CD4-positive, alpha-beta T cell treated with Interleukin-6 at 100 ng/mL for 8 hours (primary cell): ENCODE measurements at places on chromosomes 5 and 9.

DNA sequence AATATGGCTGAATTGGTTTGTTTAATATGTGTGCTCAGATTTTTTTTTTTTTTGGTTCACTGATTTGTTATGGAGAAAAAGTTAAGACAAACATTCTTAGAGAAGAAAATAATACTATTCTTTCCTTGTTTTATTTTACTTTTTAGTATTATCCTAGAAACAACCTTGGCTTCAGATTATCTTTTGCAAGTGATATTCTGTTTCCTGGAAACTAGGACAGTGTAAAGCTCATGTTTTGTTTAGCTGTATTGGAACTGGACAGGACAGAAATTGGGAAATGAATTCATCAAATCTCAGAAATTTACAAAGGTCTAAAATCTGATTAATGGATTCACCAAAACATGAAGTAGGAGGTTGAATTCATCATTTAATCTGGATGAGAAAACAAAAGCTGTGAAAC is 130.5 kb downstream of the FBXL7 start:
- no peak for DNase-seq

DNA sequence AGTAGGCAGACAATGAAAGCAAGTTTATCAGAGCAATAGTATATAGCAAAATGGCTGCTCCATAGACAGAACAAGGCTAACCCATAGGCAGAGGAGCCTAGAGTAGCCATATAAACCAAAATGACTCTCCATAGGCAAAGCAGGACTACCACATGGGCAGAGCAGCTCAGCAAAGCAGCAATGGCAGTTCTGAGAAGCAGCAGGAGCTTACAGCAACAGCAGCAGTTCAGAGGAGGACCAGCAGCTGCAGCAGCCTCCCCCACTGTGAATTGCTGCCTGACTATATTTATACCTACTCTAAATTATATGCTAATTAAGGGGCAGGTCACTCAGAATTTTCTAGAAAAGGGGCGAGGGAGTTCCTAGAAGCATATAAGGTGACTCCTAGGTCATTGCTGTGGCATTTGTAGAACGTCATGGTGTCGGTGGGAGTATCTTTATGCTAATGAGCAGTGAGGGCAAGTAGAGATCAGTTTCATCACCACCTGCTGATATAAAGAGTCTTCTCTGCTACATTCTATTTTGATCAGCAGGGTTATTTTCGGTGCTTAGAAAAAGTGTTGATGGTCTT is 1115.5 kb downstream of the DTWD2 start:
- no peak for DNase-seq

- no peak for DNase-seq
These were observed 200.6 kb downstream of the ARL15 start for GRCh38 chr5:54109626-54110330.

DNA sequence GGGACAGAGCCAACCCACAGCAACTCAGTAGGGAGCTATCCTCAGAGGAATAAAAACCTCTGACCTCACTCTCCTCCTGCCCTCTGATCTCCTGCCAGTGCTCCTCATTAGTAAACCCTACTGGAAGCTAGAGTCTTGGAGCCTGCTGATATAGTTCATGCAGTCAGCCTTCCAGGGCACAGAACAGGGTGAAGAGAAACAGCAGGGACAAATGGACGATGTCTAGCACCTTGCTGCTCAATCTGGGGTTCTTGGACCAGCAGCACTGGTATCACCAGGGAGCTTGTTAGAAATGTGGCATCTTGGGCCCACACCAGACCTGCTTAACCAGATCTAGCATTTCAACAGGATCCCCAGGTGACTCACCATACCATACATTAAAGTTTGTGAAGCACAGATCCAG is 5.5 kb upstream of the GALNT12 start:
- no peak for DNase-seq

GRCh38 chr5:85462957-85463356 is 1078.3 kb upstream of the EDIL3 start:
- DNase-seq, result no peak

DNA sequence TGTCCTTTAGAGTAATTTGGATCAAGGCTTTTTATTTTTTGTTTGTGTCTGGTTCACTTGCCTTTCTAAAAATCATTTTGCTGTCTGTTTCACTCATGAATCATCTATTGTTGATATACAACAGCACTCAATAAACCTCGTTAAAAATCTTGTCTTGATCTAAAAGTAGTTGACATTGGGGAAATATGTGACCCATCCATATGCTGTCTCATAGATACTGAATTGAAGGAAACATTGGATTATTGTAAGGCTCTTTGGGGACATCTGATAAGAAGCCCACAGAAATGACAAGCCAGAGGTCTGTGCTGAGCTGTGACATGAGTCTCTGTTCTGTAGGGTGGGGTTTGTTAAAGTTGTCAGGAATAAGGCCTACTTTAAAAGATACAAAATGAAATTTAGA is 208.0 kb downstream of the PDZD2 start:
- DNase-seq, result no peak

DNA sequence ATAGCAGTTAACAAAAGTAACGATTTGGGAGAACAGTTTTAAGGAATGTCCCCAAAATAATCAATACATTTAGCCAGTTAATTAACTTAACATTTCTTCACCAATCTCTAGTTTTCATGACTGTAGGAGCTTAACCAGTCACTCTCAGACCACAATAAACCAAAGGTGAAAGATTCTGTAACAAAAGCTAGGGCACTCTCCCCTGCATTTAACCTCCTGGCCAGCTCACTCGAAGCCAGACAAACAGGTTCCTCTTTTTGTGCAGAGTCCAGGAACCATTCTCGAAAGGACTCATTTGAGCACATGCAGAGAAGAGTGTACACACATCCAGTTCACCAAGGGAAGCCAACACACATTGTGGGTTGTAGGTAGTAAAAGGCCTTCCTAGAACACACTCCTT is 6.5 kb downstream of the IL7R start:
- no peak for DNase-seq

GRCh38 chr9:129383019-129383560 is 205.0 kb upstream of the IER5L start:
- DNase-seq, result no peak

- no peak for DNase-seq
These were observed 249.5 kb downstream of the MAN2A1 start for GRCh38 chr5:109939116-109939682.

- no peak for DNase-seq
These were observed 91.2 kb downstream of the PHF2 start for GRCh38 chr9:93667627-93668026.

DNA sequence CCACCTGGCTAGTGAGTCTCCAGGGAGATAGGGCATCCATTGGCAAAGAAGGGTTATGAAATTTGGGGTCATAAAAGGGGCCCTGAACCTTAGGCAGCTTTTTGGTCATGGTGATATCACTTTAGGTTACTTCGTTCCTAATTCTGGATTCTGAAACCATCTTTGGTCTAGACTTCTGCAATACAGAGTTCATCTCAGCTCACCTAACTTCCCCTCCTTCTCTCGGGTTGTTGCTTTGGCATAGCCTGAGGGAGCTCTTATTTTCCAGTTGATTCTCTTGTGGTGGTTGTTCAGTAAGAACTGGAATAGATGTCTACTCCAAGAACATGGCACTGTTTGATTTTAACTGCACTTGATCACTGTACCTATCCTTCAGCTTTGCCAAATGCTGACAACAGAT is 148.9 kb upstream of the RUSC2 start:
- no peak for DNase-seq

DNA sequence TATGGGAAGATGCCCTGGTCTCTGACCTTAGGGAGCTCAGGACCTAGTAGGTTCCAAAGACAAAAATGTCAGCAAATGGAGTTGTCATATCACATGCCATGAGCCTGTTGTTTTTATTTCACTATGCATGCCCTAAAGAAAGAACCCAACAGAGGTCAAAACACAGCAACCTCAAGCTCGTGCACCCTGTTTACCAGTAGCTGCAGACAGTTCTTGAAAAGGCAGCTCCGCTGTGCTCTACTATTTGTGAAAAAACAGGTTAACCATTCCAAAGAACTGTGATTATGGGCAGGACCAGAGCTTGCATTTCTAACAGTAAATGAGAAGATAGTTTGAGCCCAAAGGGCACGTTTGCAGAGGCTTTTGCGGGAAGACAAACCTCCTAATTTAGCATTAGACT is 22.8 kb downstream of the ITK start:
- peak; percentile 45 for DNase-seq

DNA sequence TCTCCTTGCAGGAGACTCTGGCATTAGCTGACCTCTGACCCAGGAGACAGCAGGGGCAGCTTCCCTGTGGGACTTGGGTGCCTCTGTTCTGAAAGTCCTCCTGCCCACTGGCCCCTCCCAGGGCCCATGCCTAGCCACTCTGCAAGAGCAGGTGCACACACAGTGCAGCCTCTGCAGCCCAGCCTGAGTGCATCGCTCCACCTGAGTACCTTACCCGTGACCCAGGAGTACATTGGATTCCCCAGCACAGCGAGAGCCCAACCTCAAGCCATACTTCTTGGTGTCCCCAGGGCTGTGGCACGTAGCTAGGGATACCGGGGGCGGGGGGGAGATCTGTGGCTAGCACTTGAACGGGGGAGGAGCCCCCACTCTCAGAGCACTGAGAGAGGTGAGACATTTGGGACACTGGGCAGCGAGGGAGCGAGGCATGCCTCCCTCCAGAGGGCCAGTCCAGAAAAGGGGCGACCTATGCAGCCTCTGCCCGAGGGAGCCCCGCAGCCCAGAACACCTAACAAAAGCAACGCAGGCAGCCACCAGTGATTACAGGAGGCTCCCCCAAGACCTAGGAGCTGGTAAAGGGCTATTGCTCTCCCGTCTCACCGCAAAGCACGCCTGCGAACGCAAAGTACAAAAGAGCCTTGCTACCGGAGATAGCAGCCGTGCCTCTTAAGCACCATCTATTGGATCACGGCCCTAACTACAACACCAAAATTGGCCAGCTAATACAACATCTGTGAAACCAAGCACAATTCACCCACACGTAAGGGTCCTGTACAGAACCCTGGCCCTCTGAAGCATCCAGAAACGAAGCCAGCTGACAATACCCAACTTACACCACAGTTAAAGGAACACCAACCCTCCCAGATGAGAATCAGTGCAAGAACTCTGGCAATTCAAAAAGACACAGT is 826 bp upstream of the PRDM9 start:
- DNase-seq, result no peak

- no peak for DNase-seq
These were observed 61.8 kb upstream of the PLEKHG4B start for GRCh38 chr5:30131-30530.

DNA sequence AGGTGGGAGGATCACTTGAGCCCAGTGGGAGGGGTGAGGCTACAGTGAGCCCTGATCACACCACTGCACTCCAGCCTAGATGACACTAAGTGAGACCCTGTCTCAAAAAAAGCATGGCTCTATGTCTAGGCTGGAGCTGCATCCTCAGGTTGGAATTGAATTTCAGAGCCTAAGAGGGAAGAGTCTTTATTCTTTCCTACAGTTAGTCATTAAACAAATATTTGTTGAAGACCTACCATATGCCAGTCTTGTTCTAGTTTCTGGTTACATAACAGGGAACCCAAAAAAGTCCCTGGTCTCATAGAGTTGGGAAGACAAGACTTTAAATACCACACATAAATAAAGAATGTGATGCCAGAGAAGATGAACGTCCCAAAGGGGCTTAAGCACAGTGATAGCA is 6.9 kb upstream of the GRPEL2 start:
- no peak for DNase-seq

DNA sequence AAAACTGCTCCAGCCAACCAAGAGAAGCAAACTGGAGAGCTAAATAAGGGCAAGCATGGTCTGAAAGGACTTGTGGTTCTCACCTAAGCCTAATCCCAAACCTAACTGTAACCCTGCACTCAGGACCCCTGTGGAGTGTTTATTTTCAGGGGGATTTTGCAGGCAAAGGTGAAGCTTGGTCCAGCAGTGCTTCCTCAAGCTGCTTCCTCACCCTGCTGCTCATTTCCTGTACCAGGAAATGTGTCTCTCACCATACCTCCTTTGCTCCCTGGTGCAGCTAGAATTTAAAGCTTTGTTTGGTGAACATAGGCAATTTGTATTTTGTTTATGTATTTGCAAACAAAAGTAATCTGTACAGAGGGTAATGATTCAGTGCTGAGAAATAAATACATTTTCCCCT is 50.2 kb downstream of the CARTPT start:
- DNase-seq, result no peak

DNA sequence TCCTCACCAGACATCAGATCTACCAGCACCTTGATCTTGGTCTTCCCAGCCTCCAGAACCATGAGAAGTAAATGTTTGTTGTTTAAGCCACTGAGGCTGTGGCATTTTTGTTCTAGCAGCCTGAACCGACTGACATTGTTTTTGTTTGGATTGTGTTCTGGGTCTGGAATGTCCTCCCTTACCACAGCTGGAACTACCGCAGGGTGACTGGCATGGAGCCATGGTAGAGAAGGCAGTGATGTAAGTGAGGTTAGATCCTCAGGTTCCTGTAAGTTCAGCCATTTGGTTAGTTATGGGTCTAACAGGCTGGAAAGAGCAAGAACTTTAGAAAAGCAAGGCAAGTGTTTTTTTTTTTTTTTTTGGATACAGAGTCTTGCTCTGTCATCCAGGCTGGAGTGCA is 209.3 kb downstream of the DAB2IP start:
- DNase-seq, result no peak

GRCh38 chr9:116646661-116647514 is 40.2 kb upstream of the TRIM32 start:
- DNase-seq, result no peak

- DNase-seq, result no peak
These were observed 14.9 kb downstream of the LHFPL2 start for GRCh38 chr5:78633700-78634099.

DNA sequence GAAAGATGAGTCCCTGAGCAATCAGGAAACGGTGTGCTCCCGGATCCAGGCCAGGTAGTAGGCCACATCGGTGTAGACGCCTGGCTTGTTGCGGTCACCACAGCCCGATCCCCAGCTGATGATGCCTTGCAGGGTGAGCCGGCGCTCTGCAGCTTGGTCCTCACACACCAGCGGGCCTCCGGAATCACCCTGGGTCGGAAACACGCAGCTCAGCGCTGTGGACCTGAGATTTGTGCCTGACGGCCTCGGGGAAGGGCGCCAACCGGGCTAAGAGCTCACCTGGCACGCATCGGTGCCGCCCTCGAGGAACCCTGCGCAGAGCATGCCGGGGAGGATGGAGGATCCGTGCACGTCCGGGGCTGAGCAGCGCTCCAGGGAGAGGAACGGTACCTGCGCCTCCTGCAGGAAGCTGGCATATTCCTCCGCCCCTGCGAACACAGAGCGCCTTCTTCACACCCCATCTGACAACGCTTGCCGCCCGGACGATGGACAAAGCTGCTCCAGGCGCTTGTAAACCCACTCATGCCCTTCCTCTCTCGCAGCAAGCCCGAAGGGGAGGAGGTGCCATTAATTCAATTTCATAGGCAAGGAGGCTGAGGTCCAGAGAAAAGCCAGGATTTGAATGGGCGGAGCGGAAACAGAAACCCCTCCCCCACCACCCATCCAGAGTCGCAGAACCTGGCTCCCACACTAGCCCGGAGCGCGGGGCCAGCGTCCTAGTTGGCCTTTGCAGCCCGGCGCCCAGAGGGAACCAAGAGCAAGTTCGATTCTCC is 2.0 kb upstream of the PFN3 start:
- peak; percentile 79 for DNase-seq

DNA sequence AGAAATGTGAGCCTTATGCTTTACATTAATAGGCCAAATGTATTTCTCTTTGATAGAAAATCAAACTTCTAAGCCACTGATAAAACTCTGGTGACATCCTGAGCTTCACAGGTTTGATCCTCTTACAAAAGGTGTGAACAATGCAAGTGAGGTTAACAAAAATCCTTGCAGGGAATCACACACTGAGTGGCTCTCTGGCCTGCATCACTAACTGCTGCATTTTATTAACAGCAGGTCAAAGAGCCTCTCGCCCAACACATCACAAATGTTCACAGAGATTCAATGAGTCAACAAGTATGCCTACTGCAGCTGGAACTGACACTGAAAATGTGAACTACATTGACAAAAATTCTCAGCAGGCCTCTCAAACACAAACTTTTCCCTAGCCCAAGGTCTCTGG is 122.3 kb downstream of the SEMA5A start:
- DNase-seq, result no peak
